Endothelial cell (in vitro differentiated cells): ENCODE measurements at places on chromosomes 5 and 9.

- DNase-seq, result no peak
These were observed 2.8 kb downstream of the CSNK1G3 start for GRCh38 chr5:123514615-123515355.

DNA sequence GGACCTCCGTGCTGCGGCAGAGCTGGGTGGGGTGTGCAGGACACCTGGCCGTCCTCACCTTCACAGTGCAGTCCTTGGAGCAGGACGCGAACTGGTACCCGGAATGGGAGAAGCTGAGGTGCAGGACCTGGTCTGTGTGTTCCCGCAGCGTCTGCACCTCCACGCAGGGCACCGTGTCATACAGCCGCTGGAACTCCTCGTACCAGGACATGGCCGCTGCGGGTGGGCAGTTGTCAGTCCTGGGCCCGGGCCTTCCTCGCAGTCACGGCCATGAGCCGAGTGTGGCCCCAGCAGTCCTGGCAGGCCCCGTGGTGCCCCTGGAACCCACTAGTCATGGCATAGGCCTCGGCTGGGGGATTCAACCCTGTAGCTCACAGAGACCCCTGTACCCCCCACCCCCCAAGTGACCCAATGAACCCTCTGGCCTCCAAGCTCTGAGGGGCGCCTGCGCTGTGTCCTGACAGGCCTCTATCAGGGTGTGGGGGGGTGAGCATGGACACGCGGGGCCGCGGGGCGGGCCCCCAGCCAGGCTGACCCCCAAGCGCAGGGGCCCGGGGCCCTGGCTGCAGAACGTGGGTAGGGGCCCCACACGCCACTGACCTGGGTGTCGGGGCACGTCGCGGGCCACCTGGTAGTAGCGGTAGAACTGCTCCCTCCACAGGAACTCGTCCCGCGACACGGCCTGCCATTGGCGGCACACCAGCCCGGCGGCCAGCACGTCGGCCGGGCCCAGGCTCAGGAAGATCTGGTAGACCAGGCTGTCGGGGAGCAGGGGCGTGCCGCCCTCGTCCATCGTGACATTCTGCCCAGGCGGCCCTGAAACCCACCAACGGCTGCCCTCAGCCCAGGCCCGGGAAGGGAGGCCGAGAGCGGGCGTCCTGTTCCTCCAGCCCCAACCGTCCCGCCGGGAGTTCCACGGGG, 987 bp downstream of the FBXW5 start:
- DNase-seq, result peak; percentile 36

DNA sequence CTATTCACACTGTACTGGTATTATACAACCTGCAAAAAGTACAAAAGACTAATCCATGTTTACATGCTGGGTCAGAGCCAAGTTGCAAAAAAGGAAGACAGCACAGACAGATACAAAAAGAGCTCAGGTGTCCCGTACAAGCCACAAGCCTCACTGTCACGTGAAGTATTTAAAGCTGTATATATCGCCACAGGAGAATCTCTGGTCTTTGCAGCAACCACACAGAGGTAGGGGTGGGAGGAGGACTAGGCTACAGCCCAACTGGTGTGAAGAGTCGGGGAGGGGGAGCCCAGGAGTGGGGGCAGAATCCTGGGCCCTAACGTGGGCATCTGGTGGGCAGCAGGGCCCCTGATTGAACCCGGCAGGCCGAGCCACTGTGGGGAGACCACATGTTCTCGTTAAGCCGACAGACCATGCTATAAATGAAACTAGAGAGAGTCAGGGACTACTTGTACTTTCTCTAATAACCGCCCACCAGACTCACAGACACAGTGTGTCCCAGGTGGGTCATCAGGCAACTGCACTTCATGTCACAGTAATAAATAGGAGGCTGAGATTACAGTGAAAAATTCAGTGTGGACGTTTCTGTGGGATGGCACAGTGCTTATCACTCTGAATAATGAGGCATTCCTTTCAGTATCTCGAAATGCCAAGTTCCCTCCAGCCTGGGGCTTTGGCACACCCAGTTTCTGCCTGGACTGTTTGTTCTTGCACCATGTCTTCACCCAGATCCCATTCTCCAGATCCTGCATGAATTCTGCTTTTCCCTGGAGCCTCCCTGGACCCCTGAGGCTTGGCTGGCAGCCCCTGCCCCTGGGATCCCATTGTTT, 79.3 kb upstream of the SH3PXD2B start:
- no peak for DNase-seq

DNA sequence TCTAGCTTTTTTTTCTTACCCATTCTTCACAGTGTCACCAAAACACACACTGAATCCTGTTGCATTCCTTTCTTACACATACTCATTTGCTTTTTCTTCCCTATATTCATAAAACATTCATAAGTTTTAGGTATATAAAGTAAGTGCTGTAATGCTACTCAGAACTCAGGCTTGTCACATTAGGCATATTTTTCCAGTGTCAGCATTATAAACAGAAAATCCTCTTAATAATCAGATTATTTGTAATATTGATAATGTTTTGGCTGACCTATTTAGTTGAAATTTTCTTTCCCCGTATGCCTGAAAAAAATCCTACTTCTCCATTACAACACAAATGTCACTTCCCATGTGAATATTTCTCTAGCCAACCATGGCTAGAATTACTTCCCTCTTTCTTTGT, 743.0 kb upstream of the NUDT12 start:
- DNase-seq, result no peak

DNA sequence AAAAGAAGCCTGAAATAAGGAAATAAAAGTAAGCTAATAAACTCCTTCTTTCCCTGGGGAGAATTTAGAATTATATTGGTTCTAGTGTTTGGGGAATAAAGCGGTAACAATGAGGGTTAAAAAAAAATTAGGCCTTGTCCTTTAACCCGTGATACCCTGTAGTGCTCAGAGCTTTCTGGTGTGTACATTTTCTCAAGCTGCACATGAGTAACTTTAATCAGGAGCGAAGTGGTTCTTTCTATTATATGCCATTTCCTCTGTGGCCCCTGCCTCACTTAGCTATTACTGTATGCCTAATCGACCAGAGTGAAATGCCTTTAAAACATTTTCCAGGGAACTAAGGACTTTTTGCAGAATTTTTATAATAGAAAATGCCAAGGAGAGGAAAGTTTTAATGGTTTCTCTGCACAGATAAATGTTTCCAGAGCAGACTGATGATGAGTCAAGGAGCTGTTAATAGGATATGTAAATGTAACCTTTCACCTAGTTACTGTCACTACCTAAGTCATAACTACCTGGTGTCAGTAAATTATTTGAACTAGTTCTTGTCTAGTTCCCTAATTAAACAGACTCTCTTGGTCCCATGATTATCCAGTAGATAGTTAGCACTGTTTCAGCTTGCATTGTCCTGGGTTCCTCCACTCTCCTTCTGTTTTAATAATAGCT, 7.6 kb downstream of the PAM start:
- DNase-seq, result no peak
